ENCODE measurements at places on chromosomes 3 and 15. TPM values are rescaled to one million over a fixed set of nuclear protein-coding genes. Genes with fewer than 3 reads are reported as not detected.

The PRICKLE2 gene
- 26.1 TPM for total RNA-seq

The MEGF11 gene
- total RNA-seq = not detected

The CCDC71 gene
- 47.1 TPM for total RNA-seq

The MORC1 gene
- total RNA-seq = not detected

The PPM1L gene
- total RNA-seq = 3.4 TPM

The CHRNA5 gene
- 1.3 TPM for total RNA-seq

The DUOXA2 gene
- total RNA-seq = not detected

The THRB gene
- 2.8 TPM for total RNA-seq

The TRH gene
- total RNA-seq = not detected

The MYRIP gene
- total RNA-seq = not detected

The ROPN1 gene
- not detected for total RNA-seq

The TMEM89 gene
- not detected for total RNA-seq

The ATOSA gene
- 17.5 TPM for total RNA-seq

The GABRR3 gene
- total RNA-seq = not detected

The SLC38A3 gene
- 0.40 TPM for total RNA-seq

The UROC1 gene
- total RNA-seq = not detected

The EPHB3 gene
- total RNA-seq = 0.39 TPM

The ALDH1A2 gene
- total RNA-seq = 2.7 TPM
